ENCODE measurements at places on chromosomes 5 and 9. TPM values are rescaled to one million over a fixed set of nuclear protein-coding genes. Genes with fewer than 3 reads are reported as not detected.

DNA sequence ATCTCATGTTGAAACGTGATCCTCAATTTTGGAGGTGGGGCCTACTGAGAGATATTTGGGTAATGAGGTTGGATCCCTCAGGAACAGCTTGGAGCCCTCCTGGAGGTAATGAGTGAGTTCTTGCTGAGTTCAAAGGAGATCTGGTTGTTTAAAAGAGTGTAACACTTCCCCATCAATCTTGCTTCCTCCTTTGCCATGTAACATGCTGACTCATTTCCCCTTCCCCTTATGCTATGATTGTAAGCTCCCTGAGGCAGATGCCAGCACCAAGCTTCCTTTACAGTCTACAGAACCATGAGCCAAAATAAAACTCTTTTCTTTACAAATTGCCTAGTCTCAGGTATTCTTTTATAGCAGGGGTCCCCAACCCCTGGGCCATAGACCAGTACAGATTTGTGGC, 352.3 kb downstream of the SLCO4C1 start:
- DNase-seq = no peak

GRCh38 chr9:126363250-126363649, 36.6 kb downstream of the MVB12B start:
- no peak for DNase-seq

DNA sequence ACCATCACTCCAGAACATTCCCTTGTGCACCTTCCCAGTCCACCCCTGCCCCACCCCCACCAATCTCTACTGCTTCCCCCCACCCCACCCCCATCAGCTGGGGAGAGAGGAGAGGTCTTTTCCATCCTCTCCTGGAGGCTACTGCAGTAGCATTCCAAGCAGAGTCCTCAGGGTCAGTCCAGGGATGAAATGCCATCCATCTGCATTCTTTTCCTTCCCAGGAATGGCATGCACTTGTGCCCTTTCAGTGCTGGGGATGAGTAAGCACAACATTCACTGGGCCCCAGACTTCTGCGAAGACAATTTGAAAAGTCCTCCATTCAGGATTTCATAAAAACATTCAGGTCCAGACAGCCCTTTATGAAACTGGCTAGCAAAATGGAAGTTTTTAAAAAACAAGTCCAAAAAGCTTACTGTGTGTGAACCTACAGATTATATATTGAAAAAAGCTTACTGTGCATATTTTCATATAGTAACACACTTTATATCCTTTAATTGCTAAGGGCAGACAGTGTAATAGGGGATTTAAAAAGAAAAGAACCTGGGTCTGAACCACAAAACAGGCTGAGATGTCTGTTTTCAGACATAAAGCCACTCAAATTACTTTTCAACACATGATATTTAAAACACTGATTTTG, 50.0 kb upstream of the GOLPH3 start:
- DNase-seq = no peak

GRCh38 chr5:27788184-27788583, 749.8 kb upstream of the CDH9 start:
- no peak for DNase-seq

DNA sequence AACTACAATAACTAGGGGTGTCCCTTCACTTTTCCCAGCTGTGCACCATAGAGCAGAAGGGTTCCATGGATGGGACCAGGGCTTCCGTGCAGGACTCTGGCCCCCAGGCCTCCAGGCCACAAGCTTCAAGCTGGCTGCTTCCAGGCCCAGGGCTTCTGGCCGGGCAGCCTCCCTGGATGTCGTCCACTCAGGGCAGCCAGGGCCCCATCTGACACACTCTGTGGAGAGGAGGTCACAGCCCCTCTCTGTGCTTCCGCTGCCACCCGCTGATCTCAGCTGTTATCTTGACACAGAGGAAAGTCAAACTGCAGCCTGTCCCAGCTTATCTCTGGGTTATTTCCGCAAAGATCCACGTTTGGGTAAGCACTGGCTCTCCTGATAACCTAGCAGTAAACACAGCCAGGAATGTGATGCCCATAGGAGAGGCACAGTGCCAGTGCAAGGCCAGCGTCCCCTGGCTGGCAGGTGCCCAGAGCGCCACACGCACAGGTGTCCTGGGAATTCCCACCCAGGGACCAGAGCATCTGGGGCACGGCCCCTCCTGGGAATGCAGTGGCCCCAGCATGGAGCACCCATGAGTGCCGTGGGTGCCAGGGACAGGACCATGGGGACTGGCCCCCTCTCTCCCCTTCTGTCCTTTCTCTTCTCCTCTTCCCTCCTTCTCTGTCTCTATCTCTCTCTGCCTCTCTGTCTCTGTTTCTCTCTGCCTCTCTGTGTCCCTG, 15.6 kb upstream of the SLC6A19 start:
- no peak for DNase-seq

DNA sequence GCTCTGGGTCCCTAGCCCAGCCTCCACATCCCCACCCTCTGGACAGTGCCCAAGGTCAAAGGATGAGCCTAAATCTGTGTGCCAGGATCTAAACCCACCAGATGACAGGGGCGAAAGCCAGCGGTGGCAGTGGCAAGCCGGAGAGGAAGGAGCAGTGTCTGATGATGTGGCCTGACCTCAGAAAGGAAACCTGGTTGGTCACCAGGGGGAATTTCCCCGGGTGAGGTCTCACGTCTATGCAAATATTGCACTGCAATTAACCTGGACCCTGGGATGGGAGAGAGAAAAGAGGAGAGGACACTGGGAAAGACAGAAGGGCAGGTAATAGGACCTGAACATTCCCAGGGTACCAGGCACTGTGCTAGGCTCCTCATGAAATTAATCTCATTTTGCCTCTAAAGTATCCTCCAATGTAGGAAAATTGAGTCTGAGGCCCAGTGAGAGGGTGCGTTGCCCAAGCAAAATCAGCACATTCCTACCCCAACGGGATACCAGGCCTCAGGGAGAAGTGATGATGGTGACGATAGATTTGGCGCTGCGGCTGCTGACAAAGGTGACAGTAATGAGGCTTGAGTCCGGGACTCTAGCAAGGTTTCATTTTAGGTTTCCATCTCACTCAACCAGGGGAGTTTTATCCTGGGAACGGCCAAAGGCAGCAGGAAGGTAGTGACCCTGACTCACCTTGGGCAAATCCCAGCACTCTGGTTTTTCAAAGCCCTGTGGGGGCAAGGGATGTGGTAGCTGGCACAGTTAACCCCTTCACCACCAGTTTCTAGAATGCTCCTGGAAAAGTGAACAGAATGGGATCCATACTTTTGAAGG, 13.4 kb upstream of the TNIP1 start:
- DNase-seq = no peak

GRCh38 chr5:107719034-107719606, 48.4 kb upstream of the EFNA5 start:
- no peak for DNase-seq

DNA sequence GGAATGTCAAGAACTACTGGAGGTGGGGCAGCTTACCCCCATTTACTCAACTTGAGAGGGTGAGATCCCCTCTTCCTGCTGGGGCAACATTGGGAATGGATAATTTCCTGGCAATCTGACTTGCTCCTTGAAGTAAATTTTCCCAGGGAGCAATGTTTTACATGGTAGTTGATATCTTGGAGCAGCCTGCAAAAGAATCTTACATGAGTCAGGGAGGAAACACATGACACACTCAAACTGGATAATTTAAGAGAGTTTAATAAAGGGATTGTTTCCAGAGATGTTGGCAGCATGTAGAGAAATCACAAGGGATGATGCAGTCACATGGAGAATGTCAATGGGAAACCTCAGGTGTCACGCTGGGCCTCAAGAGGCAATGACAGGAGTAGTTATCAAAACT, 212.5 kb downstream of the GAS1 start:
- no peak for DNase-seq

DNA sequence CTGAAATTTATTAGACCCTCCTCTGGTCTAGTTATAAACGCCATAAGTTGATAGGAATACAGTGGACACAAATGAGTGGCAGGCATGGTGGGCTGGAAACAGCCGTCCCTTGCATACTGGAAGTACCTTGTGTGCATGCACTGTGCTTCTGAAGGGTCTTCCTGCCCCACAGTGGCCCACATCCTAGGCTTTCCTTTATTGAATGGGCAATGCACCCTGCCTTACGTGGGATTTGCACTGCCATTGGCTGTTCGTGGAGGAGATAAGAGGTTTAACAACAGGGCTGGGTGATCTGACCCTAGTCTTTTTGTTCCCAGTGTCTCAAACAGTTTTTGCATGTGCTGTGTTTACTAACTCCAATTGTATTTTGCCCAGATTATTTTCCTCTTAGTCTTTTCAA, 480.8 kb downstream of the GADD45G start:
- DNase-seq = no peak

- DNase-seq = peak; percentile 85
These were observed at the start of gene MVB12B for GRCh38 chr9:126326228-126327005. TSS of gene MVB12B (plus strand) at chr9:126326829. CDS start at chr9:126326930, 101 bp downstream.

GRCh38 chr9:138073808-138074207, 196.2 kb downstream of the CACNA1B start:
- DNase-seq = no peak

GRCh38 chr9:113352411-113352810, 3.1 kb downstream of the BSPRY start:
- no peak for DNase-seq

DNA sequence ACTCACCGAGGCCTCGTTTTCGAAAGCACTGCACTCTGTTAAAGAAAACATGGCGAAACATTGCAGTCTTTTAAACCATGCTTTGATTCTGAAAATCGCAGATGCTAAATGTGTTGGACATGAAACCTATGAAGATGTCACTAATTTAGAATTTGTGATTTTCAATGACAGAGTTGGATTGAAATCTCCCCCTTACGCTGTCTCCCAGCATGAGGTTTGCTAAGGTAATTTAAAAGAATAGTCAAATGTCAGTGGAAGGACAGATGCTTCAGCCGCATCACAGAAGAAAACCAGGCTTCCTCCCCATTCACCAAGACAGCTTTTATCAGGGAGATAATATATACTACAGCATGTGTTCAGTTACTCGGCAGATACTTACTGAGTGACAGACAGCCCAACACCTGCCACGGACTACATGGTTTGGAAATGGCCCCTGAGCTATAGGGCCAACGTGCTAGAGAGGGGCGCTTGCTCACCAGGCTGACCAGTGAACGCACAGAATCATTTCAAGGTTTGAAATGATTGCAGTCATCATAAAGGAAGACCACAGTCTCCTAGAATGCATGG, 136.9 kb downstream of the ADAMTS16 start:
- no peak for DNase-seq

- no peak for DNase-seq
These were observed 55.0 kb downstream of the GARNL3 start for GRCh38 chr9:127319366-127320114.

GRCh38 chr9:121550569-121551512, 51.2 kb upstream of the GGTA1 start:
- peak; percentile 54 for DNase-seq

DNA sequence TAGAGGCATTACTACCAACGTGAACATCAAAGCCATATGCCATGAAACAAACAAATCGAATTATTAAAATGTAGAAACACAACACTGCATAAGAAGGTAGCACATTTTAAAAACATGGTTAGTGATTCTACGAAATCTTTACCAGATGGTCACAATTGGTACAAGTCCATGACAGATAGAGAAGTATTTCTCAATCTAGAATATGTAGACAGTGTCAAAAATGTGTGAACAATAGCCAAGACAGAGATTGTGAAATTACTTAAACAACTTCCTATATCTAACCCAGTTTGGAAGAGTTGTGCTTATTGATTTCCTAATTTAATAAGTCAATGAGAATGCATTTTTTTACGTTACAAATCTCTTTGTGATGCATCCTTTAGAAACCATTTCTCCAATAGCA, 1121.6 kb downstream of the MAT2B start:
- no peak for DNase-seq

GRCh38 chr5:107302441-107302840, 368.3 kb downstream of the EFNA5 start:
- DNase-seq = no peak

GRCh38 chr9:77865385-77866047, 166.1 kb downstream of the GNAQ start:
- DNase-seq = no peak

DNA sequence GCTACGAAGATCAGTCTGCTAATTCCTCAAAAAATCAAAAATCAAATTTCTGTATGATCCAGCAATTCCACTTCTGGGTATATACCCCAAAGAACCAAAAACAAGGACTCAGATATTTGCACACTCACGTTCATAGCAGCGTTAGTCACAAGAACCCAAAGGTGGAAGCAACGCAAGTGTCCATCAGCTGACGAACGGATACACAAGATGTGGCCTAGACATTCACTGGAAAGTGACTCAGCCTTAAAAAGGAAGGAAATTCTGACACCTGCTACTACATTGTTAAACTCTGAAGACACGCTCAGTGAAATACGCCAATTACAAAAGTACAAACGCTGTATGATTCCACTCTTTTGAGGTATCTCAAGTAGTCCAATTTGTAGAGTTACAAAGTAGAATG, 93.3 kb downstream of the OTULIN start:
- no peak for DNase-seq

DNA sequence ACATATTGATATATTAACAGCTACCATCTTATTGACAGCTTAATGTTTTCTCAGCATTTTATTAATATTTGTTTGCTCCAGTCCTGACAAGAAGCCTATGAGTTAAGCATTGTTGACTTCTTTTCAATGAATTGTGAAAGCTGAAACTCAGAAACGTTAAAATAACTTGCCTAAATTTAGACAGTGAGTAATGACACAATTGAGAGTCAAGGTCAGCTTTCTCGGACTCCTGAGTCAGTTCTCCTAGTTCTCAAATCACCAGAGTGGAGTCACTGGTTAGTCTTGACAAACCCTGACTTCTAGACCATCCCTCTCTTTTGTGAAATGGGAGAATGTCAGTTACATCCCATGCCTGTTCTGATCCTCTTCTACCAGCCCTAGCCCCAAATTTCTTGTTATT, 222.7 kb upstream of the ACO1 start:
- no peak for DNase-seq

DNA sequence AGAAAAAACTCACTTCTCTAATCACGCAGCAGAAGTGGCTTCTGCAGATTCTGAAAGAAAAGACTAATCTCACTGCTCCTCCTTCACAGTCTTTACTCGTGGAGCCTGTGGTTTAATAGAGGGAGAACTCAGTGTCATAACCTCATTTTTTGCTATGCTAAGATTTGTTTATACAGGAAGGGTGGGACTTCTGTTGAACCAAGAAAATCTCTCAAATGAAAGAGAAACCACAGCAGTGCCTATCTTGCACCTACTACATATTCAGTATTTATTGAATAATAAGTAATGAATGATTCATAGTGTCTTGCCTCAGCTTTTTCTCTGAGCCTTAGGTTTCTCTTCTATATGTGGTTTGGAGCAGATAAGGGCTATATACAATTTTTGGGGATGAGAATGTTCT, 136.1 kb upstream of the DMAC1 start:
- DNase-seq = no peak

Gene IFNA13
- total RNA-seq = not detected

Gene PTTG1
- total RNA-seq = 12.6 TPM

Gene TAF1L
- total RNA-seq = under 0.01 TPM

Gene TMEM167A
- 172 TPM for total RNA-seq

Gene WDR55
- total RNA-seq = 12.6 TPM

Gene PTPN3
- total RNA-seq = 3.3 TPM

Gene OTP
- not detected for total RNA-seq

Gene KIF24
- 1.2 TPM for total RNA-seq

Gene SEMA6A
- total RNA-seq = 15.5 TPM

Gene ZNF608
- total RNA-seq = 106 TPM

Gene GABRA6
- under 0.01 TPM for total RNA-seq

Gene SLC25A46
- 212 TPM for total RNA-seq

Gene MEGF10
- total RNA-seq = 33.0 TPM
